ENCODE measurements at places on chromosomes 12 and 14.

GRCh38 chr12:120939523-120939922 lies 35.4 kb upstream of the SPPL3 start:
- DNase-seq: no peak

- DNase-seq: no peak
Observed at GRCh38 chr12:64098709-64099354, 123.3 kb downstream of the KICS2 start.

GRCh38 chr14:35878272-35879150 lies 52.4 kb downstream of the BRMS1L start:
- DNase-seq: peak; percentile 87

GRCh38 chr14:103716091-103716801 lies 636 bp downstream of the ZFYVE21 start:
- DNase-seq: peak; percentile 18

GRCh38 chr12:13075118-13075480 lies 28.4 kb downstream of the GSG1 start:
- DNase-seq: no peak

DNA sequence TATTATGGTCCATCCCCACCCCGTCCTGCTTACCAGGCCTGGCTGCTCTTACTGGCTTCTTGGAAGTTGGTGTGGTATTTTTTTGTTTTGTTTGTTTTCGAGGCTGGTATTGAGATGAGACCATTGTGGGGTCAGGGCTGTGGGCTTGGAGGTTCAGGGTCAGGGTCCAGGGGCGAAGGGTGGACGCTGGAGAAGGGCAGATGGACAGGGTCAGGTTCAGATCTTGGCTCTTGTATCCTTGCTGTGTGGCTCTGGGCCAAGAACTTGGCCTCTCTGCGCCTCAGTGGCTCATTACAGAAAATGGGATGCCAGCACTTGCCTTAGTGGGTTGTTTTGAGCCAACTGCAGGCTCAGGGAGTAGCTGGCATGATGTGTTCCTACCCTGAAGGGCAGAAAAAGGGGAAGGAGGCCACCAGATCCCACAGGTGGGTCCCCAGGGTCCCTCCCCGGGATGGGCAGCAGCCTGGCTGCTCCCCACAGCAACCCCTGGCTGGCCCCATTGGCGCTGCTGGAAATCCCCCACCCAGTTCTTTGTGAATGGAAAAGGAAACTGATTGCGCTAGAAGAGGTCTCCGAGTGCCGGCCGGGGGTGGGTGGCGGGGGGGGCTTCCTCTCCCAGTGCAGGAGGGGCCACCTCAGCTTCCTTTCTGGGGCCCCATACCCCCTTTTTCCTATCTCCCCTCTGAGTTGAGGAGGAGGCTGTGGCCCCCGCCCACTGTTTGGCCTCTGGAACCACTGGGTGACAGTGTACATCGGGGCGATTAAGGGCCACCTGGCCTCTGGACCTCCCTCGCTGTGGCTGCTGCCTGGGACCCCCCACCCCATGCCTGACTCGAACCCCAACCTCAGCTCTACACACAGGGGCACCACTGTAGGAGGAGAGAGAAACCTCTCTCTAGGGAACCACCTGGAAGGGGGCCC lies 25.0 kb downstream of the SH2B3 start:
- no peak for DNase-seq

GRCh38 chr14:75342762-75343599 lies 64.4 kb downstream of the FOS start:
- DNase-seq: no peak

GRCh38 chr12:91441993-91442952 lies 259.7 kb upstream of the DCN start:
- DNase-seq: no peak

DNA sequence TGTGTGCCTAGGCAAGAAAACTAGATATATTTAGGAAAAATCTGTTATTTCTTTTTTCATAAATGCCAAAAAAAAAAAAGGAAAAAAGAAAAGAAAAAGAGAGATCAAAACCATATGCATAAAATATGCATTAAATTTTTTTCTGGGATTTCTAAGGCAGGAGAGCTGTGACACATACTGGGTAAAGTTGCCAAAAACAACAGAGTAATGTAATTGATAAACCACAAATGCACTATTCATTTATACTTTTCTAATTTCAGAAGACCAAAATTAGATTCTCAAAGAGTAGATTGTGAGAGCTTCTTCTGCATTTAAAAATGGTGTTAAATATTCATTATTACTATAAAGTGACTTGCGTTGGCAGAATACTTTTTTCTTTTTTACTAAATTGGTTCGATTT lies 673.8 kb upstream of the MGAT4C start:
- no peak for DNase-seq

DNA sequence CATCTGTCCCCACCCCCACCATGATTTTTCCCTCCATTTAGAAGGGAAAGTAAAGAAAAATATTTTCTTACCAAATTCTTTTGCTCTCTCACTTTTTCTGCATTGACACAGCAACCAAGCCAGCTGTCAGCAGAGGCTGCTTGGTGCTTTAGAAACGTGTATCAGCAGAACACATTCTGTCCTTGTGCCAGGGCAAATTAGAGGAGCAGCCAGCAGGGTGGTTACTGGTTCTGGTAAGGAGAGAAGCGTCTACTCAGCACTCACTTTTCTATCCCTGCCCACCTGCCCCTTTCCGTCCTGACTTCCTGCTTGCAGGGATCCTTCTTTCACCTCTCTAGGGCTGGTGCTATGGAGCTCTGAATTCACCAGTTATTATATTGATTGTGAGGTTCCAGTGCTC lies 327.5 kb upstream of the PDE3A start:
- no peak for DNase-seq

- DNase-seq: no peak
Observed at GRCh38 chr14:77988970-77989369, 181.2 kb upstream of the NRXN3 start.

DNA sequence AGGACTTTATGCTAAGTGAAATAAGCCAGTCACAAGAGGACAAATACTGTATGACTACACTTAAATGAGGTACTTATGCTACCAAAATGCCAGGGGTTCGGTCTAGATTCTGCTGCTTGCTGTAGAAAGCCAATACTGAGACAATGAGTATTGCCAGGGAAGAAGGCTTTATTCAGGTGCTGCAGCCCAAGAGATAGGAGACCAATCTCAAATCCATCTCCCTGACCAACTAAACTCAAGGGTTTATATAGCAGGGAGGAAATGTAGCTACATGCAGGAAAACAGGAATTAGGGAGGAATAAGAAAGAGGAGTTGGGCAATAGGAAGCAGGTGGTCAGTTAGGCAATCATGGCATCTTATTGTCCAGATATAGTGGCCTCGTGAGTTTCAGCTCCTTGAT lies 12.2 kb upstream of the FICD start:
- DNase-seq: no peak
